ENCODE measurements at places on chromosomes 4 and X.

DNA sequence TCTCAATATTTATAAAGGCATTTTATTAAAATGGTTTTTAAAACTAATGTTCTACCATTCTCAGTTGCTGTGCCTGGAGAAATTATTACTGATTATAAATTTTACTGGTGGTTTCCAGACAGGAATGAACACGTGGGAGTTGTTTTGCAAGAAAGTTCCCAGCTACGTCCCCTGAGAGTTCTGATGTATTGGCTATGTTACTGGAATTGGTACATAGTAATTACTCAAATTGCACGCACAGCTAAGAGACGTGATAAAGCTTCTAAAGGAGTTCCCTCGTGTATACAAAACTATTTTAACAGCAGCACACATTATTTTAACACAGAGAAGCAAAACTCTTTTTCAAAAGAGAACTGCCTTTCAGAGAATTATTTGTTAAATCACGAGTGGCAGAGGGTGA is 292.2 kb downstream of the NLGN4X start:
- no peak for DNase-seq

- DNase-seq = peak; percentile 78
Measured at GRCh38 chr4:99816545-99817308, at the start of gene DAPP1. Gene DAPP1 (plus strand): TSS chr4:99816827. CDS start chr4:99816914, 87 bp downstream.

GRCh38 chr4:163815776-163816175 is 321.3 kb downstream of the TMA16 start:
- DNase-seq = no peak

GRCh38 chrX:44071070-44071645 is 98.0 kb upstream of the NDP start:
- no peak for DNase-seq

- peak; percentile 7 for DNase-seq
Measured at GRCh38 chrX:41512394-41512793, 65.3 kb downstream of the NYX start.

GRCh38 chr4:38004062-38004461 is 43.9 kb downstream of the PTTG2 start:
- DNase-seq = no peak

DNA sequence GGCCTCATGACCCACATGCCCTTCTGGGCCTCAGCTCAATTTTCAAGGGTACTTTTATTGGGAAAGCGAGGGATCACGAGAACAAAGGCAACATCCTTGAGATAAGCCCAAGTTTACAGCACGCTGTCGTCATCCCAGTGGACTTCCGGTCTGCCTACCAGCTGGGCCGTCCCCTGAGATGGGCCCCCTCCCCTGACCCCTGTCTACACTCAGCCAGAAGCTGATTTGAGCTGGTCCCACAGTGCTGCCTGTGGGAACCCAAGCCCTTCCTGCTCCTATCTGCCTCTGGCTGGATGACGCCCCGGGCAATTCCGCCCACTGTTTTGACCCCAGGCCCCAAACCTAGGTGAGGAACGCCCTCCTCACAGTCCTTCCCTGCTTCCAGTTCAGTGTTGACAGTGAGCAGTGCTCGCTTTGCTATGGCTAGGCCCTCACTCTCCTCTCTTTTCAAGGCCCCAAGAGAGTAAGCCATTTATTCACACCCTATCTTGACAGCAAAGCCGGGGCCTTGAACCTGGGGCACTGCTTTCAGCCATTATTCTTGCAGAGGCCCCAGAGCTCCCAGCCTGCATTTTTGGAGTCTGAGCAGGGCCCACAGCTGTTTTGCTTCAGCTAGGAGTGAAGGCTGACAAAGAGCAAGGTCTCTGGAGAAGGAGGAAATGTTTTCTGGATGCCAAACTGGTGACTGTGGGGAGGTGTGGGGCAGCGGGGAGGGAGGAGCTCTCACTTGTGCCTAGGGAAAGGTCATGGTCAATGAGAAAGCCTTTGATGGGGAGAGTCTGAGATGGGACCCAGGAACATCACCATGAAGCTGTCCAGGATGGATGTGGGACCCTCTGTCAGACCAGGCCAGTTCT is 164.6 kb upstream of the BCOR start:
- DNase-seq = no peak

DNA sequence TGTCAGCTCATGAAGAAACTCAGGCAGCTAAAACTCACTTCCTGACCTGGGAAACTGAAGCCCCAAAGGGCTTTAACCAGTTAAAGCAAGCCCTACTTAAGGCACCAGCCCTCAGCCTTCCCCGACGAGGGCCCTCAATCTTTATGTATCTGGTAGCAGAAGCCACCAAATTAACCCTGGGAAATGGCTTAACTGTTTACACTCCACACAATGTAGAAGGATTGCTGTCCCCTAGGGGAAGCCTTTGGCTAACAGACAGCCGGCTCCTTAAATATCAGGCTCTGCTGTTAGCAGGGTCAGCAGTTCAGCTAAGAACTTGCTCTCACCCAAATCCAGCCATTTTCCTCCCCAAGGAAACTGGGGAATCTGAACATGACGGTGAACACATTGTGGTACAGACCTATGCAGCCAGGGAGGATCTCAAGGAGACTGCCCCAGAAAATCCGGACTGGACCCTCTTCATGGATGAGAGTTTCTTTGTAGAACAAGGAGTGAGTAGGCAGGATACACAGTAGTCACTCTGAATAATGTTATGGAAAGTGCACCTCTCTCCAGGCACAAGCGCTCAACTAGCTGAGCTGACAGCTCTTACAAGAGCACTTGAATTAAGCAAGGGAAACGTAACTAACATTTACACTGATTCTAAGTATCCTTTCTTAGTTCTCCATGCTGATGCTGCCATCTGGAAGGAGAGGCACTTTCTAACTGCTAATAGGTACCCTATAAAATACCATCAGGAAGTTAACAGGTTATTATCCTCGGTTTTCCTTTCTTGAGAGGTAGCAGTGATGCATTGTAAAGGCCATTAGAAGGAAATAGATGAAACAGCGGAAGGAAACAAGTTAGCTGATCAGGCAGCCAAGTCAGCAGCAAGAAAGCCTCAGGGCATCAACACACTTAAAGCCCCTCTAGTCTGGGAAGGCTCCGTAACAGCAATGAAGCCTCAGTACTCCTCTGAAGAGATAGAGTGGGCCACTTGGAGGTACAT is 9.6 kb upstream of the NAF1 start:
- no peak for DNase-seq

- DNase-seq = no peak
Measured at GRCh38 chrX:16771483-16772398, 14.5 kb upstream of the TXLNG start.

DNA sequence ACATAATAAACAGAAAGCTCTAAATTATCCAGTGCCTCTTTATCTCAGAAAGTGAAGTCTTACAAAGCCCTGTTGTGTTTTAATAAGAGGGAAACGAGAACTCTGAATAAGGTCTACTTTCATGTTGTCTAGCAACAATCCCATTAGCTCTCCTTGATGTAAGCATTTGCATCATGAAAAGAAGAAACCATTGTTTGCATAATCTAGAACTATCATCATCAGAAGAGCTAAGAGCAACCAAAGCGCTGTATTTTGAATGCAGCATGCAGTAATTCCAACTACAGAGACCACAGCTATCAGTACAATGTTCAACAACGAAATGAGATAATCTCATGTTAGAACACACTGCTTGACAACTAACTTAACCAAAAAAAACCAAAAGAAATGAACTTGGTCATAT is 257.1 kb downstream of the CAMK2D start:
- DNase-seq = no peak

GRCh38 chr4:172998527-172999469 is 169.8 kb upstream of the GALNT7 start:
- DNase-seq = no peak

Data from stimulated activated CD4-positive, alpha-beta T cell treated with anti-CD3 and anti-CD28 coated beads, Interleukin-4, amount 100 ng/mL, for 24 hours (primary cell).